ENCODE measurements at places on chromosomes 4 and X.
A peak's percentile ranks its signal among the peaks of the same experiment; 100 is the strongest.

GRCh38 chr4:144399927-144400326 is 246.0 kb upstream of the HHIP start:
- DNase-seq, result no peak

DNA sequence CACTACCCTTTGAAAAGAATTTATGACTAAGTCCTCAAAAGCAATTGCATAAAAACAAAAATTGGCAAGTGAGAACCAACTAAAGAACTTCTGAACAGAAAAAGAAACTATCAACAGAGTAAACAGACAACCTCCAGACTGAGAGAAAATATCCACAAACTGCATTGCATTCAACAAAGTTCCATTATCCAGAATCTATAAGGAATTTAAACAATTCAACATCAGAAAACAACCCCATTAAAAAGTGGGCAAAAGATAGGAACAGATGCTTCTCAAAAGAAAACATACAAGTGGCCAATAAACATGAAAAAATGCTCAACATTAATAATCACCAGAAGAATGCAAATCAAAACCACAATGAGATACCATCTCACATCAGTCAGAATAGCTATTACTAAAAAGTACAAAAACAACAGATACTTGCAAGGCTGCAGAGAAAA is 130.2 kb downstream of the GASK1B start:
- no peak for DNase-seq

- DNase-seq, result no peak
Observed at GRCh38 chr4:115918149-115918548, 804.7 kb upstream of the NDST4 start.

GRCh38 chr4:47419296-47419695 is 44.2 kb downstream of the COMMD8 start:
- no peak for DNase-seq

- no peak for DNase-seq
Observed at GRCh38 chr4:1211891-1212545, 36.9 kb downstream of the CTBP1 start.

DNA sequence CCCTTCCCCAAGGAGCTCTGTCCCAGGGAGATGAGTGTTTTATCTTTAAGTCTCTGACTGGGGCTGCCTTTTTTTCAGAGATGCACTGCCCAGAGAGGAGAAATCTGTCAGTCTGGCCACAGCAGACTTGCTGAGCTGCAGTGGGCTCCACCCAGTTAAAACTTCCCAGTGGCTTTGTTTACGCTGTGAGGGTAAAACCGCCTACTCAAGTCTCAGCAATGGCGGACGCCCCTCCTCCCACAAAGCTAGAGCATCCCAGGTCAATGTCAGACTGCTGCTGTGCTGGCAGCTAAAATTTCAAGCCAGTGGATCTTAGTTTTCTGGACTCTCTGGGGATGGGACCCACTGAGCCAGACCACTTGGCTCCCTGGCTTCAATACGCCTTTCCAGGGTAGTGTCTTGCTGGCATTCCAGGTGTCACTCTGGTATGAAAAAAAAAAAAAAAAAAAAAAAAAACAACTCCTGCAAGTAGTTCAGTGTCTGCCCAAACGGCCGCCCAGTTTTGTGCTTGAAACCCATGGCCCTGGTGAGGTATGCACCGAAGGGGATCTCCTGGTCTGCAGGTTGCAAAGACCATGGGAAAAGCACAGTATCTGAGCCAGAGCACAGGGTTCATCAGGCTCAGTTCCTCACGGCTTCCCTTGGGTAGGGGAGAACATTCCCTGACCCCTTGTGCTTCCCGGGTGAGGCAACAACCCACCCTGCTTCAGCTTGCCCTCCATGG is 1616.1 kb upstream of the ADGRL3 start:
- no peak for DNase-seq

GRCh38 chr4:55756208-55756607 is 63.4 kb upstream of the EXOC1L start:
- no peak for DNase-seq

DNA sequence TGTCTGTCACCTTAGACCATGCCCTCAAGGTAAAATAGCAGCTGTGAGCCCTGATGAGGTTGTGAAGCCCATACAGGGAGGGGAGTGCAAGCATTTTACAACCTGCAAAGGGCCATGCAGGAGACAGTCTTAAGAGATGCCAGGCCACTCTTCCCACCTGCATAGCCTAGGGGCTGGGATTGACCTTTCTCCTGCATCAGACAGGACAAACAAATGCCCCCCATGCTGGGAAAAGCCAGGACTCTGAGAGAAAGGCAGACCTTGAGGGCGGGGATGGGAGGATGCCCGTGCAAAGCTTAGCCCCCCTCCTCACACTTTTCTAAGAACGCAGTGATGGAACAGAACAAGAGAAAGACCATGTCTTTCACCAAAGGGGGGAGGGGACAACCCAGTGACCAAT is 137.9 kb upstream of the MAMLD1 start:
- DNase-seq, result no peak

DNA sequence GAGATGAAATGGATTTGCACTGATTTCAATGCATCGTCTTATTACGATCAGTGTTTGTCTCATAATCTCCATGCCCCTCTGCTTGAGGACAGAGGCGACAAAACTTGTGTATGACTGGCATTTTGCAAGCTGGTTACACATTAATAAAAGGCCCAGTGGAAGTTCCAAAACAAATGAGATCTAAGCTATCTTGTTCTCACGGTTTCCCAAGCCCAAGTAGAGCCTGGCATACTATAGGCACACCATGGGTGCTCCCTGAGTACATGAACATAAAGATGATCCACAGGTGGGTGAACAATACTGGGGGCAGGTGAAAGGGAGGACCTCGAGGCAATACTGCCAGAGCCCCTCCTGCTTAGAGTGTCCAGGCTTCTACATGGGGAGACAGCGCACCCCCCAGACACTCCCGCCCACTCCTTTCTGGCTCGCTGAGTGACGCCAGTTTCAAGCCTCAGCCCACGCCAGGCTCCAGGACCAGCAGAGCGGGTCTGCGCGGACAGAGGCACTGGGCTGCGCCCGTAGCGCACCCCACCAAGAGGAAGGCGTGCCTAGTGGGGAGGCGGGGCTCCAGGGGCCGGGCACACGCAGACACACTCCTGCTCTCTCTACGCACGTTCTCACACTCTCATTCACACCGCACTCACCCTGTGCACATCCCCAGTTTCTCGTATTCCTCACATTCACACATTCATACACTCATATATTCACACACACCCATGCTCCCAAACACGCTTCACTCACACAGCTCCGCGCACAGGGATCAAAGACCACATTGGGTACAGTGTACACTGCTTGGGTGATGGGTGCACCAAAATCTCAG is 8.9 kb upstream of the GSX2 start:
- peak; percentile 48 for DNase-seq

- DNase-seq, result no peak
Observed at GRCh38 chr4:147975933-147976928, 244.3 kb downstream of the ARHGAP10 start.

DNA sequence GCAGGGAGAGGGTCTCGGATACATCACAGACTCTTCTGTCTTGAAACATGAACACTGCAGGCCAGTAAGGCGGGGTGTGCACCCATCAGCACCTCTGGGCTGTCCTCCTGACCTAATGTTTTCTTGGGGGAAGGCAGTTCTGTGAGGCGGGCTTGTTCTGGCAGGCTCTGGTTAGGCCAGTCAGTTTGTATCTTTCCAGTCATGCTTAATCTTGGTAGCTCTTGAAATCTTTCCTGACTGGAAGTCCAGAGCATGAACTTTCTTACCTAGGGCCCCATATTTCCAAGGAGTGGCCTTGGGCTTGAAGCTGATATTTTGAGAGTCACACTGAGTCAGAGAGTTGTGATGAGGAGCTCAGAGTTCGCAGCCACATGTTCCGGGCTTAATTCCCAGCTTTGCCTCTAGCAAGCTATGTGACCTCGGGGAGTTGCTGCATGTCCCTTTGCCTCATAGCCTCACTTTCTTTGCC is 54.2 kb upstream of the RASSF6 start:
- no peak for DNase-seq

DNA sequence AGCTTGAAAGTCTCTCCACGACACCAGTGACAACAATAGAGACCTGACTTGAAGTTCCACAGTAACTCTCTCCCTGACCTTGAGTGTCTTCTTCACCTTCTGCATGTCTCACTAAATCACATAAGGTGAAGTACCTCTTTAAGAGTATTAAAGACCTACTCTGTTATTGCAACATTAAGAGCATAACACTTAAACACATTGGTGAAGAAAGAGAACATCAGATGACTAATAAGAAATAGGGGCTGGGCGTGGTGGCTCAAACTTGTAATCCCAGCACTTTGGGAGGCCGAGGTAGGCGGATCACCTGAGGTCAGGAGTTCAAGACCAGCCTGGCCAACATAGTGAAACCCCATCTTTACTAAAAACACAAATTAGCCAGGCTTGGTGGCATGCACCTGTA is 33.9 kb upstream of the MAPK10 start:
- DNase-seq, result no peak

- no peak for DNase-seq
Observed at GRCh38 chr4:126697748-126698147, 935.0 kb upstream of the INTU start.

- no peak for DNase-seq
Observed at GRCh38 chrX:725971-726370, 95.4 kb downstream of the SHOX start.

- no peak for DNase-seq
Observed at GRCh38 chrX:26581091-26581490, 365.1 kb downstream of the MAGEB5 start.

DNA sequence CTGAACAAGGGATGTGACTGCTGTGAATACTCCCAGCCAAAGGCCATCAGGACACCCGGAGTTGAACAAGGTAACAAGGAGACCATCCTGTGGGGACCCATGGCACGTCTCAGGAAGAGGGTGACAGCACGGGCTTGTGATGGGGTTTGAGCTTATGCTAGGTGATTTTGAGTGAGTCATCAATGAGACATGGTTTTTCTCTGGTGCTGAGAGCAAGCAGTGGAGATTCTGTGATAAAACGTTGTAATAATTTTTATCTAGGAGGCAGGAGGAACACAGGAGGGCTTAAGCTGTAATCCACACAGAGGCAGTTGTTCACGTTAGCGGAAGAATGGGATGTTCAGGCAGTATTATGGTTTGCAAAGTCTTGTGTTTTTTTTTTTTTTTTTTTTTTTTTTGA is 36.0 kb downstream of the TRIML1 start:
- DNase-seq, result no peak

DNA sequence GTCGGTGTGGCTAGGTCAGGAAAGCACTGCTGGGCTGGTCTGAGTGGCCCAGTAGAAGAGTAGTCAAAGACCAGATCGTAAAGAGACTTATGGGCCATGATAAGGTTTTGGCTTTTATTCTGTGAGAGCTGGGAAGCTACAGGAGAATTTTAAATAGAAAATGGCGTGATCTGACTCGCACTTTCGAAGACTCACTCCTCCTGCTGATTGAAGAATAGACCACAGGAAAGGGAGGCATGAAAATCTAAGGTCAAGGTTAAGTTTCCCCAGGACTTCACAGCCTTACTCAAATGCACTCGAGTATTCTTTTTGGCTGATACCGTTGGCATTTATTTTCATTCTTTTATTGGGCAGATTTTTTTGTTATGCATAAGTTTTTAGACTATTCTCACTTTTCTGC is 231.4 kb upstream of the ANKRD50 start:
- no peak for DNase-seq

- DNase-seq, result no peak
Observed at GRCh38 chr4:155543126-155543765, 123.4 kb upstream of the GUCY1A1 start.

DNA sequence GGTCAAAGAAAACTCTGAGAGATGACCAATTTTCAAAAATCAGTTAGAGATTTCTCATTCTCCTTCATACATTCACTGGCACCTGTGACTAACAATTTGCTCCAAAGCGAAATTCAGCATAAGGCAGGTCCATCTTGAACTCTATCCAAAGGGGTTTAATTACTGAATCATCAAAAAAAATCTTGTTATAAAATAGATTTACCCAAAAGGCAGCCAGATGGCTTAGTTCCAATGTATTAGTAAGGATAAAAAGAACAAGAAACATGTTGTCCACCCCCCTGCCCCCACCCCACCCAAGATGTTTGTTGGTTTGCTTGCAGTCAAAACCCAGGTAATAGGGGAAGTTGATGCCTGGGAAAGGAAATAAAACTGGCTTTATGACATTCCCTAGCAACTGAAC is 200.3 kb downstream of the ANTXR2 start:
- DNase-seq, result no peak

DNA sequence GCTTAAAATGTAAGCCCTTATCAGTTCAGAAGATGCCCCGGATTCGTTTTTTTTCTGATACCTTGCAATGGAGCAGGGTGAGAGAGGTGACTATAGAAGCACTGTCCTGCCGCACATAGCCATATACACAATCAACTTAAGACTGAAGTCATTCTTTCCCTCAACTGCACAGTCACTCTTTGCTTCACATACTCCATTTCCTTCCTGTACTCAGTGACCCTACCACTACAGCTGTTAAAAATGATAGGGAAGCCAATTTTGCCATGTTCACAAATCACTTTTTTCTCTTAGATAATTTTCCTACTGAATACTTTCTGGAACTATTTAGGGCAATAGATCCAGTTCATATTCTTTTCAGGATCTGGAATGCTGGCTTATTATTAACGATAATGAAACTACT is 300.0 kb downstream of the ANK2 start:
- no peak for DNase-seq

- peak; percentile 40 for DNase-seq
Observed at GRCh38 chr4:77040854-77041725, 34.7 kb downstream of the CCNI start.

- DNase-seq, result no peak
Observed at GRCh38 chr4:127609484-127609883, 23.3 kb upstream of the INTU start.

GRCh38 chrX:71910986-71911730 is 513 bp downstream of the NHSL2 start:
- DNase-seq, result peak; percentile 18

GRCh38 chr4:73257651-73258435 is 755 bp downstream of the ANKRD17 start:
- DNase-seq, result peak; percentile 41

DNA sequence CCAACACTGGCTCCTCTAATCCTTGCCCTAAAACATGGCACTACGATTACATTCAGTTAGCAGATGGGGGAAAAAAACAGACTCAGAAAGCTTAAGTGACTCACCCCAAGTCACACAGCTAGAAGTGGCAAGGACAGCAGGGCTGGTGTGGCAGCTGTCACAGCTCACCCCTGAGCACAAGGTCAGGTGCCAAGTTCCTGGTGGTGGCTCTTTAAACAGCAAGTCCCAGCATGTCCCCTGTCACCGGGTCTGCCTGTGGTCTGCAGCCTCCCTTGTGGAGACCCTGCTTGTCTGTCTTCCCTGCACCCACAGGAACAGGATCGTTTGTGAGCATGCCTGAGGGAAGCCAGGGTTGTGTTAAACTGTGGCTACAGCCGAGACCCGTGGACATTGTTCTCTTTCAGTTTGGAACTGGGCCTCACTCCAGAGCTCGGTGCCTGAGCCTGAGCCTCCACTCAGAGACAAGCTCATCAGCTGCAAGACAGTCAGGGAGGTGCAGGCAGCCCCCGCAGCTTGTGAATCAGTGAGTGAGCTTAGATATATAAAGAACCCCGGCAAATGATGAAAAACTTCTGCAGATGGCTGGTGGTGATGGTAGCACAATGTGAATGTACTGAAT is 260.8 kb downstream of the BCOR start:
- no peak for DNase-seq

Measured in B cell (primary cell).